ENCODE measurements at places on chromosomes 5 and 9. TPM values are rescaled to one million over a fixed set of nuclear protein-coding genes. Genes with fewer than 3 reads are reported as not detected.

DNA sequence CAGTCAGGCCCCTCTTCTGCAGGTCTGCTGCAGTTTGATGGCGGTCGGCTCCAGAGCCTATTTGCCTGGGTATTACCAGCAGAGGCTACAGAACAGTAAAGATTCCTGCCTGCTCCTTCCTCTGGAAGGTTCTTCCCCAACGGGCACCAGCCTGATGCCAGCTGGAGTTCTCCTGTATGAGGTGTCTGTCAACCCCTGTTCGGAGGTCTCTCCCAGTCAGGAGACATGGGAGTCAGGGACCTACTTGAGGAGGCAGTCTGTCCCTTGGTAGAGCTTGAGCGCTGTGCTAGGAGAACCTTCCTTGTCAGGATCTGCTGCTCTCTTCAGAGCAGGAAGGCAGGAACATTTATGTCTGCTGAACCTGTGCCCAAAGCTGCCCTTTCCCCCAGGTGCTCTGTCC, 138.4 kb upstream of the IQGAP2 start:
- no peak for DNase-seq

Gene HTR1A
- not detected for total RNA-seq

Gene AQP7
- total RNA-seq: 123 TPM

Gene MSANTD3
- 25.9 TPM for total RNA-seq

GRCh38 chr5:159104051-159104651, 4.4 kb upstream of the EBF1 start:
- peak; percentile 42 for DNase-seq
